ENCODE measurements at places on chromosomes 11 and 22.

DNA sequence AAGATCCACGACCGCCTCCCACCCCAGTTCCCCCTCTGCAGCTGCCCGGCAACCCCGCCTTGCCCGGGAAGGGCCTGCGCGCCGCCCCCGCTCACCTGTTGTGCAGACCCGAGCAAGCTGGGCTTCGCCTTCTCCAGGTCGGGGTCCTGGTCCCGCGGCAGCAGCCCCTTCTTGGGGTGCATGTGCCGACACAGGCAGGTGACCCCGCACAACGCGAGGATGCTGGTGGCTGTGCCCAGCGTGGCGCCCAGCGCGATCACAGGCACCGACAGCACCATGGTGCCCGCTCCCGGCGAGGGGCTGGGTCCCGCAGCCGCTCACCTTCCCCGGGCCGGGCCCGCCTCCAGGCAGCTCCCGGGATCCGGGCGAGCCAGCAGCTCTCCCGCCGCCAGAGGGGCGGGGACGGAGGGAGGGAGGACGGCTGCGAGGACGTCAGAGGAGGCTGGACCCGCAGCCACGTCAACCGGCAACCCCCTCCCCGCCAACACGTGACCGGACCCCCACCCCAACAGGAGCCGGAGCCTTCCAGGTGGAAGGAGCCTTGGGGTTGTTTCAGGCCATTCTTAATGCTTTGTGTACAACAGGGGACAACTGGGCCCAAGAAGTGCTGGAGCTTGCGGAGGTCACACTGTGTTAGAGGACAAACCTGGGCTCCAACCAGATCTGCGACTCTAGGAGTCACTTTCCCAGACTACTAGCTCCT lies at the start of gene SYT13:
SYT13 (minus strand) TSS at position 412 of the 703 bp plus-strand sequence; CDS start at position 278, 134 bp downstream.
- no peak for DNase-seq

- DNase-seq, result no peak
Observed at GRCh38 chr22:45603619-45604018, 68.0 kb upstream of the ATXN10 start.

GRCh38 chr22:36419912-36420882 lies 32.4 kb upstream of the MYH9 start:
- no peak for DNase-seq

- no peak for DNase-seq
Observed at GRCh38 chr11:65301491-65302329, 13.0 kb upstream of the CDC42EP2 start.

DNA sequence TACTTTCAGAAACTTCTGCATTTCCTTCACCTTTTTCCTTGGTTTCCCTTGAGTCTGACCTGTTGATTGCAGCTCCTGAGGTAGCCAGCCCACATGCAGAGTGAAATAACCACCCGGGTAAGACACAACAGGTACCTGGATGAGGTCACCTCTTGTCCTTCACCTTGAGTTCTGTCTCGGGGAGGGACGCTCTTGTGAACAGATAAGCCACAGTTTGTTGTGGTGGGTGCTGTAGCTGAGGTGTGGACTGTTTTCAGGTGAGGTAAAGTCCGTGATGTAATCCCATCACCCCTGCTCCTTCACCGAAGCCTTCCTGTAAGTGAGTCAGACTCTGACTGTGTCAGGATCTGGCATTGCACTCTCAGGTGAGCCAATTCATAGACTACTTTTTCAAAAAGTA lies 183.1 kb downstream of the NAV2 start:
- no peak for DNase-seq

GRCh38 chr22:17876306-17876831 lies 102.1 kb upstream of the BID start:
- no peak for DNase-seq

DNA sequence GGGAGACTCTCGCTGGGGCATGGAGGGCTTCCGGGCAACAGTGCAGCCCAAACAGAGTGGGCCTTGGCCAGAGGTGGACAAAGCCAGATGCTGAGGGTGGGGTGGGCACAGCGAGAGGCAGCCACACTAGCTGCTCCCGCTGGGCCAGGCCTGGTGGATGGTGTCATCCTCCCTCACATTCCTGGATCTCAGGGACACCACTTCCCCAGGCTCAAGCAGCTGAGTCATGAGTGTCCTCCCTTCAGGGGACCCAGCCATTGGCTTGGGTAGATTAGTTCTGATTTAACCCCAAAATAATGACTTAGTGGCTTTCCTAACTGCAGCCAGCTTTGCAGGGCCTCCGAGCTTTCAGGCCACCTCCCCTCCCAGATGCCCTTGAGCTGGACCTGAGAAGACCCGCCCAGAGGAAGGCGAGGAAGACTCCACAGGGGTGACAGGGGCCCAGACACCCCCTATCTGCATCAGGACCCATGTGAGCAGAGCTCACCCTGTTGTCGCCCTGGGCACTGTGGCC lies 25.9 kb upstream of the WNT7B start:
- no peak for DNase-seq
